Fibroblast of the conjunctiva (primary cell): ENCODE measurements at places on chromosomes 4 and X.

GRCh38 chrX:42149765-42150164, 226.4 kb upstream of the CASK start:
- DNase-seq: no peak

- DNase-seq: no peak
These were observed 1197.7 kb downstream of the C4orf33 start for GRCh38 chr4:130293692-130294091.

DNA sequence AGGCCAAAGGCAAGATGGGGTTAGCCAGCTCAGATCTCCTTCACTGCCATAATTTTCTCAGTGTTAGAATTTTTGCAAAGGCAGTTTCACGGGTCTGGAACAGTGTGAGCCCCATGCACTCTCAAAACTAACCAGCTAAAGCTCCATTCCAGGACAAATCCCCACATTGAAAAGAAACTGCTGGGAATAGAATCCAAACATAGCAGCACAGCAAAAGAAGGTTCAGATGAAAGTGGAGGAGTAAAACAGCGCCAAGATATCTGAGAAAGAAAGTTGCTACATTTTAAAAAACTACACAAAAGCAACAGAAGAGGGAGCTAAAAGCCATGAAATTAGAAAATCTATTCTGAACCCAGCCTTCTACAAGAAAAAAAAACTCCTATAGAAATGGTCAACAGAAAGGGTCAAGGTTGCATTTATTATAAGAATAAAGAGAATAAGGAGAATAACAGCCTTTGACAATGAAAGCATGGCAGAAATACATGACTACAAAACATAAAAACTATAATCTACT, 39.6 kb upstream of the SLC7A3 start:
- DNase-seq: no peak

- no peak for DNase-seq
These were observed 437.1 kb downstream of the MAGEB5 start for GRCh38 chrX:26653050-26653449.

DNA sequence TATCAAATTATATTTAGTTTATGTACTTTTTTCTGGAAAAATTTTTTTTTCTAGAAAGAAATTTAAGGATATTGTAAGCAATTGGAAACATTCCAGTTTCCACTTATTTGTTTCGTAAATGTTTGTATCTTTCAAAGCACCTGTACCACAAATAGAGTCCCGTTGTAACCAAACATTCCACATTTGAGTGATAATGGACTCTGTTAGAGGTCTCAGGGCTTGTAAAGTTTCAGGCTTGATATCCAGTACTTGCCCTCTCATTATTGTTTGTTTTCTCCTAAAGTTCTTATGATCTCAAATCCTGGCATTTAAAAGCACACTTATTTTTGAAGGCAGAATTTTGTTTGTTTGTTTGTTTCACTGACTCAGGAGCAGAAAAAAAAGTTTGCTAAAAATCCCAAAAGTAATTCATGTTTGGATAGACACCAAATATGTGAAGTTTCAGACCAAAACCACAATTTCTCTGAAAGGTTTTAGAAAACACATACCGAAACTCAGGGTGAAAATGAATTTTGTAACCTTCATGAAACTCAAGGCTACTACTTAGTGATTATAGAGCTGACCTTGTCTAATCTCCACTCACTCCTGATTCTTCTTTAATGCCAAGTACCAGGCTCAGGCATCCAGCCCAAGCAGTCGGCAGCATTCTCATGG, 5.7 kb upstream of the TMEM192 start:
- DNase-seq: no peak

GRCh38 chrX:40578039-40578695, 2.6 kb upstream of the ATP6AP2 start:
- no peak for DNase-seq

DNA sequence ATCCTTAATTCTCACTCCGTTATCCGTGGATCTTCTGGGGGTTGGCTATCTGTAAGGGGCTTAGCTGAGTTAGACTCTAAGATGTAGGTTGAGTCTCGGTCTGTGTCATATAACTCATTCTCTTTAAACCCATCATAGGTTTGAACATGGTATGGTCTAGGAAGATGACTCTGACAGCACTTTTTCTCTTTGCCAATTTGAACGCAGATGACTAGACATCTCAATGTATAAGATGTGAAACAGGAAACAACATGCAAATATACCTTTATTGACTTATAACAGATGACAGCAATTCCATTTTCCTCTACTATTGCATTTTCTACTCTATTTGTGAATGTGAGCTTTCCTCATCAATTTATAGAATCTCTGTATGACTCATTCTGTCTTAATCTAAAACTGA, 634.8 kb upstream of the MAGEB2 start:
- DNase-seq: no peak

DNA sequence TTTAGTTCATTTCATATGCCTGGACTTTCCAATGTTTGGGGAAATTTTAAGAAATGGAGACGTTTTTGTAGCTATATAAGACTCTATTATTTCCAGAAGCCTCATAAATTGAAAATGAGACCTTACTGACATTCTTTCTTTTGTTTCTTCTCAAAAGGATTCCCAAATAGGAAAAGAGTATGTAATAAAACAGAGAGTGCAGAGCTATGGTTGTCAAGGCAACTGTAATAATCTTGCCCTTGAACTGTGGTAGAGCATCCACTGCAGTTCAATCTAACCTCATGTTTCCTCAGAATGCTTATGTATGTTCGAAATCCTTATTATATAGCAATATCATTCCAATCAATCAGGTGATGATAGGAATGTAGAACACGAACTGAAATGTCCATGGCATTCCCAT, 54.1 kb downstream of the AMELX start:
- no peak for DNase-seq
